ENCODE measurements at places on chromosomes 4 and X.

GRCh38 chr4:84691170-84691691 lies 108.3 kb downstream of the CDS1 start:
- DNase-seq = peak; percentile 84

GRCh38 chr4:23728971-23729370 lies 160.9 kb downstream of the PPARGC1A start:
- no peak for DNase-seq

DNA sequence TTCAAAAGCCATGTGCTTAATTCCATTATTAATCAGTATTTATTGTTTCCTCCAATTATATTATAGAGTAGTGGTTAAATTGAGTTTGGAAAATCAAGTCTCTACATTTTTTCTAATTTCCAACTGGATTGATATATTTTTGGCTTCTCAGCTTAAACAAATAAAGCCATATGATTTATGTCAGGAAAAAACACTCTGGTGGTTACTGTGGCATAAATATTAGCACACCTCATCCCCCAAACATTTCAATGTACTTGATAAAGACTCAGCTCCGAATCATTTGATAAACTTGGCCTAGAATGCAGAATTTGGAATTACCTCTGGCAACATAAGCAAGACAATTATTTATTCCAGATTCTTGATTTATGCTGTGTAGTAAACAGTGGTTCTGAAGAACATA lies 2313.8 kb downstream of the ARAP2 start:
- DNase-seq = no peak

DNA sequence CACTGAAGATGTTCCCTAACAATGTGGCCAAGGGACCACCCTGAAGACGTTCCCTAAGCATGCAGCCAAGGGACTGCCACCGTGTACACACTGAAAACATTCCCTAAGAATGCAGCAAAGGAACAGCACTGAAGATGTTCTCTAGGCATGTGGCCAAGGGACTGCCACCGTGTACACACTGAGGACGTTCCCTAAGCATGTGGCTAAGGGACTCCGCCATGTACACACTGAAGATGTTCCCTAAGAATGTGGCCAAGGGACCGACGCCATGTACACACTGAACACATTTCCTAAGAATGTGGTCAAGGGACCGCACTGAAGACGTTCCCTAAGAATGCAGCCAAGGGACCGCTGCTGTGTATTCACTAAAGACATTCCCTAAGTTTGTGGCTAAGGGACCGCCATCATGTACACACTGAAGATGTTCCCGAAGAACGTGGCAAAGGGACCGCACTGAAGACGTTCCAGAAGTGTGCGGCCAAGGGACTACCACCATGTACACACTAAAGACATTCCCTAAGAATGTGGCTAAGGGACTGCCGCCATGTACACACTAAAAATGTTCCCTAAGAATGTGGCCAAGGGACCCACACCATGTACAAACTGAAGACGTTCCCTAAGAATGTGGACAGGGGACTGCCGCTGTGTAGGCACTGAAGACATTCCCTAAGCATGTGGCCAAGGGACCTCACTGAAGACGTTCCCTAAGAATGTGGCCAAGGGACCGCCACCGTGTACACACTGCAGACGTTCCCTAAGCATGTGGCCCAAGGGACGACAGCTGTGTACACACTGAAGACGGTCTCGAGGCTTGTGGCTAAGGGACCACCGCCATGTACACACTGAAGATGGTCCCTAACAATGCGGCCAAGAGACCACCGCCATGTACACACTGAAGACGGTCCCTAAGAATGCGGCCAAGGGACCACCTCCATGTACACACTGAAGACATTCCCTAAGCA lies 54.8 kb downstream of the DHRSX start:
- no peak for DNase-seq

GRCh38 chr4:81287101-81287500 lies 72.1 kb upstream of the PRKG2 start:
- no peak for DNase-seq

- DNase-seq = no peak
Measured at GRCh38 chrX:87924619-87925018, 407.0 kb downstream of the KLHL4 start.

DNA sequence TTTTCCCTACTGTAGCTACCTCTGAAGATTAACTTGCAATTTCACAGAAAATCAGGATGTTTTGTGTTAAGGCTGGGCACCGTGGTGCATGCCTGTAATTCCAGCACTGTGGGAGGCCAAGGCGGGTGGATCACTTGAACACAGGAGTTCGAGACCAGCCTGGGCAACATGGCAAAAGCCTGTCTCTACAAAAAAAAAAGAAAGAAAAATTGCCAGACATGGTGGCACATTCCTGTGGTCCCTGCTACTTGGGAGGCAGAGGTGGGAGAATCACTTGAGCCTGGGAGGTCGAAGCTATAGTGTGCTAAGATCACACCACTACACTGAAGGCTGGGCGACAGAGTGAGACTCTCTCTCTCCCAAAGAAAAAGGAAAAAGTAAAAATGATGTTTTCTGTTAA lies 27.4 kb downstream of the APELA start:
- no peak for DNase-seq

DNA sequence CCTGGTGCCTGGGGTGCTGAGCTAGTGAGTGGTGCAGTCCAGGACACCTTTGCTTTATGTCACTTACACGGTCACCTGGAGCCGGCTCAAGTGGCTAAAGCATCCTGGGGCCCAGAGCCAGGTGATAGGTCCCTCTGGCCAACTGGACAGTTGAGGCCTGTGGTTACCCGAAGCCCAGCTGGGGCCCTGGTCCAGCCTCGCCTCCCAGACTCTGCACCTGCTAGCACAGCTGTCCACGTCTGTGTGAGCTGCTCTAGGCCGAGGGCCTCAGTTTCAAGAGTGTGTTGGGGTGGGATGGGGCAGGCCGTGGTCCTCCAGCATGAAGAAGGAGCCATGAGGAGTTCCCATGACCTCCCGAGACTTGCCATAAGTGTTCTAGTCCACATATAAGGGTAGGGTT lies 7.7 kb upstream of the ADD1 start:
- DNase-seq = no peak

DNA sequence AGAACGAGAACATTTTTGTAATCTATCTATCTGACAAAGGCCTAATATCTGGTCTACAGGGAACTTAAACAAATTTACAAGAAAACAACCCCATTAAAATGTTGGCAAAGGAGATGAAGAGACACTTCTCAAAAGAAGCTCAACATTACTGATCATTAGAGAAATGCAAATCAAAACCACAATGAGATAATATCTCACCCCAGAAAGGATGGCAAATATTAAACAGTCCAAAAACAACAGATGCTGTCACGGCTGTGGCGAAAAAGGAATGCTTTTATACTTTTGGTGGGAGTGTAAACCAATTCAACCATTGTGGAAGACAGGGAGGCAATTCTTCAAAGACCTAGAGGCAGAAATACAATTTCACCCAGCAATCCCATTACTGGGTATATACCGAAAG lies 2284.8 kb downstream of the ARAP2 start:
- no peak for DNase-seq

GRCh38 chr4:11081006-11081405 lies 347.7 kb downstream of the HS3ST1 start:
- DNase-seq = no peak

DNA sequence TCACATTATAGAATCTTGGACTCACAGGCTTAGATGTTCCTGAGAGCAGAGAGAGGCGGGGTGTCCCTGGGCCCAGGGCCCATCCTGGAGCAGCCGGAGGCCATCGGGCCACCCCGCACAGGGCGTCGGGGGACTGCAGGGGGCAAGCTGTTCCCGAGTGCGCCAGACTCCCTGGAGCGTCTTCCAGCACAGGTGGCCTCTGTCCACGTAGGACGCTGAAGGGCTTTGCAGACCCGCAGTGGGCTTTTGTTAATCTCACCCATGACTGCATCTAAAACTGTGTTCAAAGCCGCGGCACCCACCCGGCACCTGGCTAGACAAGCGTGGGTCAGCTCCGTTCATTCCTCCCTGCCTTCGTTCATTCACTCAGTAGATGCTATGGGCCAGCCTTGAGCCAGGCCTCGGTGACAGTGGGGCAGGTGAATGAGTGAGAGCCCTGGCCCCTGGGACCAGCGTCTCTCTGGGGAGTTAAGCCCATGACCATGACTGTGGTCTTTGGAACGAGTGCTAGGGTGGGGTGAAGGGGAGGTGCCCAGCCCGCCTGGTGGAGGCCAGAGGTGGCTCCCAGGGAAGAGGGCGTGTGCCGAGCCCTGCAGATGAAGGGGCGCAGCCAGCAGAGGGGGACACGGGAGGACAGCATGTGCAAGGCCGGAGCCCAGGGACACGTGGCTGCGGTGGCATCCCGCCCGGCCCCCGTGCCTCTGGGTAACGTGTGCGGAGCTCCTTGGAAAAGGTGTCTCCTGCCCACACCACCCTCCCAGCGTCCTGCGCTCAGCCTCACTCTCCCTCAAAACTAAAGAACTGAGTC lies 98.3 kb downstream of the HMX1 start:
- DNase-seq = no peak

DNA sequence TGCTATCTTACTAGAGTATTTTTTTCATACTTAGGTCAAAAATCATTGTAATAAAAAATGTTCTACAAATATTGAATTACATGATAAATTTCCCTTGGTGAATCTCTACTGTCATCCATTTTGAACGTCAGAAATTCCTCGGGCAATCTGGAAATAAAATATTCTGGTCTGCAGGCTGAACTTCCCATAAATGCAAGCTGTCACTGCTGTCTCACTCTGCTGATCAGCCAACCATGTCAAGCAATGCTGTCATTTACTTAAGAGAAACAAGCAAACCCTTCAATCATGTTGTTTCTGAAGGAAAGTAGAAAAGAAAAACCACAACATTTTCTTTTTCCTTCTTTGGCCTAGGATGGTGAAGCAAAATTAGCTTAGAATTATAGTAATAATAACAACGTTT lies 514.2 kb upstream of the GALNT7 start:
- no peak for DNase-seq

- no peak for DNase-seq
Measured at GRCh38 chr4:15148199-15148598, 145.9 kb downstream of the CPEB2 start.

DNA sequence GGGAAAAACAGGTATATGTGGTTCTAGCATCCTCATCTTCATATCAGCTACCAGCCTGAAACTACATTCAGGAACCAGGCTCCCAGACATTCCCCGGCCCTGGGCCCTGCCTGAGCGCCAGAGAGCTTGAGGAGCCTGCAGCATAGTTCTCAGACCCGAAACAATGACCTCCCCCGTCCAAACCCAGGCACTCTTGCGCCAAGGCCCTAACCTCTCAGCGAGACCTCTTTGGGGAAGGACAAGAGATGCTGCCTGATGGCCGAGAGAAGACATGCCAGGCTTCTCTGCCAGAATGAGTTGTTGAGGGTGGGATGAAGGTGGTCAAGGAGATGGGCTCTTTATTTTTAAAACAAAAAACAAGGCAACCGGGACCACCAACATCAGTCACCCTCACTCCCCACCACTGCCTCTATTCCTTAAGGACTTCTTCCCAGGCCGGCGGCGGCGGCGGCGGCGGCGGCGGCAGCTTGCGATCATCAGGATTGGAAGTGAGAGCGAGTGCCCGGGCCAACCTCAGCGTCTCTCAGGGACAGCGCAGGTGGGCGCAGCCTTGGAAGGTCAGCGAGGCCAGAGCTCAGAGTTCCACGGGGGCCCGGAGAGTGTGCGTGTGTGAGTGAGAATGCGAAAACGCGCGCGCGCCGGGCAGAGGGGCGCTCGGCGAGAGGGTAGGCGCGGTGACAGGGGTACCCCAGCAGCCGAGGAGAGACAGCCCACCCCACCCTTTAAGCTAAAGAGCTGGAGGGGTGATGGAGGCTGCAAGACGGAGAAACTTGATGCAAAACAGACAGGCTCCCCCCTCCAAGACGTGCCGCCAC lies 601 bp downstream of the INPP4B start:
- peak; percentile 11 for DNase-seq

GRCh38 chr4:134132086-134132783 lies 69.4 kb downstream of the PABPC4L start:
- DNase-seq = no peak

DNA sequence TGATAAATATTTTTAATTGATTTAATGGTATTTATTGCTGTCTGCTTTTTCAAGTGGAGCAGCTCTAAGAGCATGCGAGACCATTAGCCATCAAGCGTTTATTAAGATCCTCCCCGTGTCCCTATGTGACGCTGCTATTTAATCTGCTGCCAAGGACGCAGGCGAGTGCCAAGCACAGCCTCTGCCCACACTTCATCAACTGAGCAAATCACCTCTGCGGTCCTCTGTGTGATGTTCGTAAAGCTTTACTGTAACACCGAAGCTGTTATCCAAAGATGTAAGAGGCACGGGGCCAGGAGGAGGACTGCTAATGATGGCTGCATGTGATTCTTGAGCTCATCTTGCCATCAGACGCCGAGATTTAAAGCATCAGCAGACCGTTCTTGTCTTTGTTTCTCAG lies 79.5 kb downstream of the STOX2 start:
- DNase-seq = no peak

DNA sequence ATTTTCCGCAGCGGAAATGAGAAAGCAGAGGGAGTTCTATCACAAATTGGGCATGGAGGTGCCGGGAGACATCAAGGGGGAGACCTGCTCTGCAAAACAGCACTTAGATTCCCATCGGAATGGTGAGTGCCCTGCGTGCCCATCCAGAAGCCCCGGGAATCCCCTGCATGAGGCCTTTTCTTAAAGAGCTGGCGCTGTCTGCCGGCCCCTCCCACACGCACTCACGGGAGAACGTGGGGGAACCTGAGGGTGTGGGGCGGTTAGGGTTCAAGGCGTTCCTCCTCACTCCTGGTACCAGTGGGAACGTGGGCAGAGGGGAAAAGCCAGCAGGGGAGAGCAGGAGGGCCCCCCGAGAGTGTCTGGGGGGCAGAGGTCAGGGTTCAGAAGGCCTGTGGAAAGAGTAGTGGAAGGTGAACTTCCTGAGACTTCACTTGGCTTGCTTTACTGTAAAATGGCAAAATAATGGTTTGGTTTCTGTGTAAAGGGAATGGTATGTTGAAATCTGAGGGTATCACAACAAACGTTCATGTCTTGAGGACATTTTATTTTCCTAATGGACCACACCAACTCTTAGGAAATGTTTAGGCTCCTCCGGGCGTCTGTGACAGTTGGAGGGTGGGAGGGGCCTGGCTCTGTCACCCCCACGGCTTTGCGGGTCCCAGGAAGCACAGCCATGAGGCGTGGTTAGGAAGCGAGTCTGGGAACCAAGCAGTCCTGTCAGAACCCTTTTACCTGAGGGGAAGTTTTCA lies 38.0 kb downstream of the PCGF3 start:
- no peak for DNase-seq

GRCh38 chr4:2891294-2891693 lies 47.6 kb downstream of the ADD1 start:
- DNase-seq = peak; percentile 40

- peak; percentile 21 for DNase-seq
Measured at GRCh38 chr4:189060104-189060503, 880.6 kb upstream of the FRG1 start.
